ENCODE measurements at places on chromosomes 5 and 9. TPM values are rescaled to one million over a fixed set of nuclear protein-coding genes. Genes with fewer than 3 reads are reported as not detected.

The PPP3R2 gene
- polyA plus RNA-seq: not detected

The INSL4 gene
- not detected for polyA plus RNA-seq

The ARID3C gene
- not detected for polyA plus RNA-seq

The PTGES2 gene
- polyA plus RNA-seq: 59.0 TPM

The INSYN2B gene
- not detected for polyA plus RNA-seq

The INSL6 gene
- not detected for polyA plus RNA-seq

The ARSK gene
- polyA plus RNA-seq: 1.7 TPM

The PLAC8L1 gene
- not detected for polyA plus RNA-seq

The TEK gene
- 1.3 TPM for polyA plus RNA-seq

The STX17 gene
- polyA plus RNA-seq: 7.0 TPM

The PCDHGA9 gene
- 0.83 TPM for polyA plus RNA-seq

The GMCL2 gene
- not detected for polyA plus RNA-seq

The AKNA gene
- polyA plus RNA-seq: 8.3 TPM

The B4GALT1 gene
- polyA plus RNA-seq: 26.0 TPM

Data from esophagus (tissue), 2 donors.